Stimulated activated CD8-positive, alpha-beta memory T cell treated with anti-CD3 and anti-CD28 coated beads, Interleukin-15, amount 100 ng/mL, for 24 hours (primary cell): ENCODE measurements at places on chromosomes 3 and 15.

DNA sequence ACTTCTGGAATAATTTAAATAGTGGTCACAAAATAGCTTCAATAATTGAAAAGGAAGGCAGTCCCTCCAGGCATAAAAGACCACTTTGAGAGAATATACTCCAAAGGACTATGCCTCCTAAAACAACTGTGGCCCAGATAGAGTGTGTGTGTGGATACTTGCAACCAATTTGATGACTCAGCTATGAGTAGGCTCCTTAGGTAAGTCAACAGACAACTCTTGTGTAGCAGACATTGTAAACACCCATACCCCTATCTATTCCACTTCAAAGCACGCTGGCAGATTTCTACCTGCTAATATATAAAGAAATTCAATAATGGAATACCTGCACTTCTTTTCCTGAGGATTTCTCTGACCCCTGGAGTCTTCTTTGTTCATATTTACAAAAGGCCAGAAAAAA, 254.5 kb downstream of the NEK10 start:
- no peak for DNase-seq

- no peak for DNase-seq
Observed at GRCh38 chr15:36691579-36692357, 112.3 kb downstream of the CDIN1 start.

DNA sequence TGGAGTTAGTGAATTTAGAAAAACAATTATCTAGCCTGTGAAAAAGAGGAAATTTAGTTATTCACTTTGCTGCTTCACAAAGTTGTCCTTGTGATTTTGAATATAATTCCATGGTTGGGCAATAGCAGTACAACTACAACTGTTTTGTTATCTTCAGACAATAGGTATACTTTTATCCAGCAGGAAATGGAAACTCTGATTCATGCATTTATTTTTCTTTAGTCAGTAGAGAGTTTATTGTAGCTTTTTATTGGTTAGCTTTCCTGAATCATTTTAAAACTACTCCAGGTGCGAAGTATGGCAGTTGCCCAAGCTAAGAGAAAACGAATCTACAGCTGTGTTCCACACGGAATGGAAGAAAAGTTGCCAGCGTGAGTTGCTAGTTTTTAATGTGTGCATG, 80.3 kb downstream of the TM4SF4 start:
- DNase-seq, result no peak

- no peak for DNase-seq
Observed at GRCh38 chr15:58467121-58467721, 35.4 kb downstream of the LIPC start.

DNA sequence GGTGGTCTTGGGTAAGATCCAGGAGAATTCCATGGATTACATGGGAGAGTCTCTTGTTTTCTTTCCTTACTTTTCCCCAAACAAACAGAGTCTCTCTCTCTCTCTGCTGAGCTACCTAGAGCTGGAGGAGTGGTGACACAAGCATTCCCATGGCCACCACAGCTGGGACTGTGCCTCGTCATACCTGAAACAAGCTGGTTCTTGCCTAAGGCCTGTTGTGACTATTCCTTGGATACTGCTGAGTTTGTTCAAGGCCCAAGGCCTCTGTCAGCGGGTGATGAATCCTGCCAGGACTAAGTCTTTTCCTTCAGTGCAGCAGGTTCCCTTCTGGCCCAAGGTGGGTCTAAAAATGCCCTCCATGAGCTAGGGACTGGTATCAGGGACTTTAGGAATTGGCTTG, 378.1 kb upstream of the ZNF385D start:
- DNase-seq, result no peak

- no peak for DNase-seq
Observed at GRCh38 chr15:79960502-79961212, 10.3 kb downstream of the BCL2A1 start.

- DNase-seq, result no peak
Observed at GRCh38 chr15:89441295-89441812, 55.0 kb downstream of the RHCG start.

DNA sequence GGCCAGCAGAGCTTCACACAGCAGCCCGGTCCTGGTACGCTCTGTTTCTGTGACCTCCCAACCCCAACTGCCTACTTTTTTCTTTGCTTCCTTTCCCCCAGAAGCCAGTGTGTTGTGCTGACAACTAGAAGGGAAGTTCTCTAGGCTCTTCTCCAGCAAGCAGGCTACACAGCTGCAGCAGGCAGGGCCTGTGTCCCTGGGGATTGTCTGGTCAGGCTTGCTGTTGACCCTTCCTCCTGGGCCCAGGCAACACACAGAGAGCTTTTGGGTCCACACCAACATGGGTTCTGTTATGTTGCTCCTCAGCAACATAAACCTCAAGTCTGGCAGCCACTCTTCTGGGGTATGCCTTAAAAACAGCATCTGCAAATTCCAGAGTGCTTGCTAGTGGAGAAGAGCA, 36.2 kb upstream of the TSPAN3 start:
- no peak for DNase-seq
